NCI-H510A (cell line): ENCODE measurements at places on chromosomes 13 and 19.

GRCh38 chr19:12224676-12225075 lies 61.8 kb downstream of the ZNF136 start:
- no peak for DNase-seq

DNA sequence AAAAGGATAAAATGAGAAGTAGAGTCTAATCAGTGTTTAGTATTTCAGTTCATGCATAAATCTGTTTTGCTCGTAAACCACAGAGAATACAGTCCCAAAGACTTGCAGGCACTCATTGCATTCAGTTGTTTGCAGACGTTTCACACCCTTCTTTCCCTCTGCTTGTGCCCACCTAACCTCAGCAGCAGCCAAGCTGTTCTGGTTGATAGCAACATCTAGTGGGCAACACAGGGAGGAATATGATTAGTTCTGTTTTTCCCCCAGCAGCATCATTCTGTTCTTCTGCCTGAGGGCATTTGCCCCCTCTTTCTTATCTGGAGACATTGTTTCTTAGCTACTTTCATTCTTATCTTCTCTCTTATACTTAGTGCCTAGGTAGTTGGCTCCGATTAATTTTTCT lies 135.6 kb downstream of the PAN3 start:
- DNase-seq, result no peak

GRCh38 chr19:35073516-35073915 lies 32.0 kb downstream of the HPN start:
- no peak for DNase-seq

GRCh38 chr13:100803091-100803490 lies 128.5 kb upstream of the TMTC4 start:
- DNase-seq, result no peak

DNA sequence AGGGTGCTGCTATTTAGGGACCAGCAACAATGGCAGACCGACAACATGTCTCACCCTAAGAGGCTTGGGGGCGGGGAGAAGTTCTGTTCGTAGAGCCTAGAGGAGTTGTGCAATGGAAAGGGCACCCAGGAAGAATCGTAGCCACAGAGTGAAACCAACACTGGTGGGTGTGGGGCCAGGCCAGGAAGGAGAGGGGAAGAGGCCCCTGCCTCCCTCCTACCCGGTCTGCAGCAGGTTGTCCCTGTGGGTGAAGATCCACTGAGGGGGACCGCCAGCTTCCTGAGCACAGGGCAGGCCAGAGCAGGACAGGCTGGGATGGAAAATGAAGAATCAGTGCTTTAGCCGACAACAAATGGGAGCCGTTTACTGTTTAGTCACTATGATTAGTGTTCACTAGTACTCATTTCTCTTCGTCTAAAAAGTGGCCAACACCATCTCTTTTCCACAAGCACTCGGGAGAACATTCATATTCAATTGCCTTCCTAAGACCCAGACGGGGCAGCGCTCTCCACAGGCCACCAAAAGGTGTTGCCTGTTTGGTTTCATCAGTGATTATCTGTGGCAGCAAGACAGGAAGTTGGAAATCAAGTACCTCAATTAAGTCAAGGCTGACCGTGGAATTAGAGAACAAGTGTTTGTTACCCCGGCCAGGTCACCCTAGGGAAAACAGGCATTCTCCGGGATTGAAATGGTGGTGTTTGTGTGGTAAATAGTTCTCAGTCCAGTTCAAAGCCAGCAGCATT lies 1.1 kb upstream of the ATP11A start:
- no peak for DNase-seq

DNA sequence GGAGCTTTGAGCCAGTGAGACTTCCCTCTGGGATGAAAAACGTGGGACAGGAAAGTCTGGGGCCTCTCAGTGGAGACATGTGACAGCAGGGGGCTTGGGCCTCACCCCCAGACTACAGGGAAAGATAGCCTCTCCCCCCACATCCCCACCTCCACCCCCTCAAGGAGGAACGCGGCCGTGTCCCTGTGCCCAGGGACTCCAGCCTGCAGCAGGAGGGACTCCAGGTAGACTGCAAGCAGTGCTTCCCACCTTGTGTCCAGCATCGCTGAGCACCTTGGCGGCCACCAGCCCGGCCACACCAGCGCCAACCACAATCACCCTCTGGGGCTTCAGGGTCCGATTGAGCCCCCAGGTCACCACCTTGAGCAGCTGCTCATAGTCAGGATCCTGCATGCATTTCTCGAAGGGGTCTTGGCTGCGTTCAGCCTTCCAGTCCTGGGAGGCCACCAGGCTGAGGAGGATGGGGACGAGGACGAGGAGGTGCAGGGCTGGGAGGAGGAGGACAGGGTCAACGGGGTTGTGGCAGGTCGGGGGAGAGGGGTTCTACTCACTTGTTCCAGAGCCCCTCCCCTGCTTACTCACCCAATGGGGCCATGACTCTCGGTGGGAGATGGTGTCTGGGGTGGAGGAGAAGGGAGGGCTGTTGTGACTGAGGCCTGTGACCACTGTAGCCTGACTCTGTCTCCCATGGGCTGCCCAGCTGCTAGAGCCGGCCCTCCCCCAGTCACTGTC lies 955 bp downstream of the IL4I1 start:
- DNase-seq, result no peak

DNA sequence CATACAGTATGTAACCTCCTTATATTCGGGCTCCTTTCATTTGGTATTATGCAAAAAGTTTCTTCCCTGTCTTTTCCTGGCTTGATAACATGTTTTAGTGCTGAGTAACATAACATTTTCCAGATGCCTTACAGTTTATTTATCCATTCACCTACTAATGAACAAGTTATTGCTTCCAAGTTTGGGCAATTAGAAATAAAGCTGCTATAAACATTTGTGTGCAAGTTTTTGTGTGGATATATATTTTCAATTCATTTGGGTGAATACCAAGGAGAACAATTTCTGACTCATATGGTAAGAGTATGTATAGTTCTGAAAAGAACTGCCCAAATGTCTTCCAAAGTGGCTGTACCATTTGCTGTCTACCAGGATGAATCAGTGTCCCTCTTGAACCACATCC lies 360.9 kb downstream of the PCDH17 start:
- no peak for DNase-seq

DNA sequence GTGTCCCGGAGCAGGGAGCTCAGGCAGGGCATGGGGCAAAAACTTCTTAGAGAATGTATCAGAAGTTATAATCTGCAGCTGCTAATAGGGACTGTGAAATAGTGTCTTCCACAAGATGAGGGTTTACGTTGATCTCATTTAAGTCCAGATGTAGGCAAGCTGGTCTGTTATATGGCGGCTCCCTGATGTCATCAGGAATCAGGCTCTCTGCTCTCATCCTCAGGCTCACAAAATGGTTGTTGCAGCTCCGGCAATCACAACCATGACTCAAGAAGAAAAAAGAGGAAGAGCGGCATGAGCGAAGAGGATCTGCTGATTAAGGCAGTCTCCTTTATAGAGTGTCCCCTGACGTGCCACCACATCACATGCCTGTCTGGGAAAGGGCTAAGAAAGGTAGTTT lies 191.3 kb downstream of the KLF5 start:
- no peak for DNase-seq

DNA sequence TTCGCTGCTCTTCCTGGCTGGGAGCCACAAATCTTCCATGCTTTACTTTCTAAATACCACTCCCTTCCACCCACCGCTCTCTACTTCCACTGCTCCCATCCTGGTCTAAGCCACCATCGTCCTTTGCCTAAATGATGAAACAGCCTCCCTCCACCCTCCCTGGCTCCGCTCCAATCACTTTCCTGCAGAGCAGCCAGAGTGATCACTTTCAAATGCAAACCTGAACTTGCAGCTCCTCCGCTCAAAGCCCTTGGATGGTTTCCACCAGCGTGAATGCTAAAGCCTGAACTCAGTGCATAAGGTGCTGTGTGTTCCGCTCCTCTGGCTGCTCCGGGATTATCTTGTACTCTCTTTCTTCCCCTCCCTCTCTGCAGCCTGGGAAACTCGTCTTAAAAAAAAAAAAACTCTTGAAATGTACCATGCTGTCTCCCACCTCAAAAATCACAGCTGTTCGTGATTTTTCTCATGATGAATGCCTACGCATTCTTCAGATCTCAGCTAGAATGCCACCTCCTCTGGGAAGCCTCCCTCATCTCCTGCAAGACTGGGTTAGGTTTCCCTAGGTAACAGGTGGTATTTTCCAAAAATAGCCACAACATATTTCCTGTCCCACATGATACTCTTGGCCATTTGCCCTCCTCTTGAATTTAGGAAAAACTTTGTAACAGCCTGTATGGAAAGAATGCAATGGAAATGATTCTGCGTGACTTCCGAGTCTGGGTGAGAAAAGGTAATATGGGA lies 3.7 kb upstream of the SIN3B start:
- no peak for DNase-seq

- no peak for DNase-seq
Measured at GRCh38 chr19:41327076-41327575, 17.2 kb downstream of the CCDC97 start.

- DNase-seq, result no peak
Measured at GRCh38 chr13:74169676-74170075, 35.5 kb upstream of the KLF12 start.

- DNase-seq, result no peak
Measured at GRCh38 chr13:37914781-37915391, 45.3 kb upstream of the TRPC4 start.

DNA sequence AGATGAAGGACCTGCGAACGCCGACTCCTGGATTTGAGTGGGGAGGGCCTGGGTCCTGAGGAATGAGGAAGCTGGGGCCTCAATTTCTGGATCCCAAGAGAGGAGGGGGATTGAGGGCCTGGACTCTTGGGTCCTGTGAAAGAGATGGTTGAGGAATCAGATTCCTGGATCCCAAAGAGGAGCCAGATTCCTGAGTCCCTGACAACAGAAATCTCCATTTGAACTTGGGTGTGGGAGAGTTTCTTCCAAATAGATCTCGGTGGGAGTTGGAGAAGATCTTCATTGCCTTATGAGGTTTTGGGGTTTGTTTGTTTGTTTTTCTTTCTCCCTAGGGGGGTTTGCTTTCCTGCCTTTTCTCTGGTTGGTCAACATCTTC lies 624 bp downstream of the PSENEN start:
- no peak for DNase-seq

GRCh38 chr13:79673310-79673992 lies 192.5 kb downstream of the NDFIP2 start:
- DNase-seq, result no peak
